ENCODE measurements at places on chromosomes 6 and 20. TPM values are rescaled to one million over a fixed set of nuclear protein-coding genes. Genes with fewer than 3 reads are reported as not detected.

DNA sequence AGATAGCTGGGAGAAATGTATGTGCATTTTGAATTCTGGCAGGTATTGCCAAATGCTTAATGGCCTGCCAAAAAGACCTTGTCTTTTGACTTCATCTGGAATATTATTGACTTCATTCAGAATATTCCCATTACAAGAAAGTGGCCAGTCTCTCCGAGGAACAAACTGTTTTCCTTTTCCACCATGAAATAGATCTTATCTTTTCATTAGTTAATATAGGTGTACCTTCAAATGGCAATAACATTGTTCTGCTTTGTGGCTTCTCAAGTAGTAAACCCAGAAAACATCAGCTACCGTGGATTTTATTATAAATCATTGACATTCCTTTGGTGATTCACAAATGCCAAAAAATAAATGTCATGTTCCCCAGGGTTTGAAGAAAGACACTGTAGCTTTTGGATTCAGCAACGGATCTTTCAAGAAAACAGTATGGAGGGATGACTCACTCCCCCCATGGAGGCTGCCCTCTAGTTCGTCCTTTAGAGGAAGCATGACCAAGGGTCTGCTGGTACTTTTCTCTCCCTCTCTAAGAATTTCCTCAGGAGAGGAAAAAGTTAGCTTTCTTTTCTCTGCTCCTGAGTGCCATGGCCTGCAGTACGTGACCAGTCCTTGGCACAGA lies 1.1 kb upstream of the RNF182 start:
- DNase-seq = no peak

GRCh38 chr20:38751360-38751976 lies 3.2 kb downstream of the ACTR5 start:
- no peak for DNase-seq

DNA sequence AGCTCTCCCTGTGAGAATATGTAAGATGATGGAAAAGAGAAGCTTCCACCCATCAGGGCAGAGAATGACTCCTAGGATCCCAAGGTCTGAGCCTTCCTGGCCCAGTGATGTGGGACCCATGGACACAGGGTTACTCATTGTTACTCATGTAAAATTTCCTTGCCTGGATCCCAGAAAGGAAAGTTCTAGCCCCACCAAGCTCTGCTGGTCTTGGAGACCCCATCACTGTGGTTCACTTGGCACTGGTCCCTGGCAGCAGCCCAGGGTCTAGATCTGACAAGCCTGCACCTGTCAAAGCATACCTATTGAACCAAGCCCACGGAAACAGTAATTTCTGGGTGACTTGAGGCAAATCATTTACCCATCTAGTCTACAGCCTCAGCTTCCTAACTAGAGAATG lies 22.1 kb downstream of the MDGA1 start:
- DNase-seq = no peak

DNA sequence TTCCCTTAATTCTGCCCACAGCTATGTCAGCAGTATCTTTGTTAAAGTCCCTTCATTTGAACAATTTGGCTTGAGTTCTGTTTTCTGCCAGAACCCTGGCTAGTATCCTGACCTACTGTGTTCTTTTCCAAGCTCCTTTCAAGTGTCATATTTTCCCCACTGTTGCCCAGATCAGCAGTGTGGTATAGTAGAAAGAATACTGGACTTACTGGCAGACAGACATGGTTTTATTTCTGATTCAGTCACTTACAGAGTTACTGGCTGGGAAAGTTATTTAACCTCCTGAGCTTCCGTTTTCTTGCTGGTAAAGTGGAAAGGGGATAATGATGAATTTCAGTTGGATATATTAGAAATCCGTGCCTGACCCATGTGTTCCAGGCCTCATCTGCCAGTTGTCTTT lies 39.8 kb upstream of the RAB23 start:
- DNase-seq = no peak

- no peak for DNase-seq
Measured at GRCh38 chr6:100493206-100493888, 28.6 kb upstream of the SIM1 start.

DNA sequence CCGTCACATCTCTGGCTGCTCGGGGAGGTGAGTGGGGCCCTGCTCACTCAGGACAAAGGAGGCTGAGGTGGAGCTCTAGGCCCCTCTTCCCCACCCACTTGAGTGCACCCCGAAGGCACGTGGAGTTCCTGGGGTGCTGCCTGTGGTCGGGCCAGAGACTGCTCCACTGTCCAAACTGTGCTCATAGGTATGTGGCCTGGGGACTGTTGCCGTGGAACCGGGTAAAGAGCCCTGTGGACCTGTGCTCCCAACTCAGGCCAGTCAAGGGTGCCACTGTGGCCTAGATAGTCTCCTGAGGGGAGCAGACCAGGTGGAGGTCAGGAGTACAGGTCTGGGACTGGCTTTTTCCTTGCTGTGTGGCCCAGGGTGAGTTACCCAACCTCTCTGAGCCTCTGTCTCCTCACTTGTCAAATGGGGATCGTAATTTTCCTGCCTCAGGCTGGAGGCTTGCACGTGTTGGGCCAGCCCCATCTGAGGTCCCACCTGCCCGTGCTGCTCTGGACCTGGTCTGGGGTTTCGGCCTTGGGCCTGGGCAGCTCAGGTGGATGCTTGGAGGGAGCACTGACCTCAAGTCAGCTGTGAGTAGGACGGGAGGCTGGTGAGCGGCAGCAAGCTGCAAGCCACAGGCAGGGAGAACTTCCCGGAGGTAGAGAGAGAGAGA lies 12.4 kb upstream of the NPBWR2 start:
- DNase-seq = no peak

Gene STX16
- total RNA-seq = 33.2 TPM

Gene LY86
- 2.2 TPM for total RNA-seq

Gene SMPDL3A
- total RNA-seq = 20.4 TPM

Gene TEAD3
- 0.16 TPM for total RNA-seq

All from occipital lobe (tissue), 3 donors.